Stimulated activated CD8-positive, alpha-beta memory T cell treated with anti-CD3 and anti-CD28 coated beads, Interleukin-12 subunit alpha, Interleukin-12 subunit beta, amount 100 ng/mL, for 4 hours (primary cell): ENCODE measurements at places on chromosomes 12 and 14.

DNA sequence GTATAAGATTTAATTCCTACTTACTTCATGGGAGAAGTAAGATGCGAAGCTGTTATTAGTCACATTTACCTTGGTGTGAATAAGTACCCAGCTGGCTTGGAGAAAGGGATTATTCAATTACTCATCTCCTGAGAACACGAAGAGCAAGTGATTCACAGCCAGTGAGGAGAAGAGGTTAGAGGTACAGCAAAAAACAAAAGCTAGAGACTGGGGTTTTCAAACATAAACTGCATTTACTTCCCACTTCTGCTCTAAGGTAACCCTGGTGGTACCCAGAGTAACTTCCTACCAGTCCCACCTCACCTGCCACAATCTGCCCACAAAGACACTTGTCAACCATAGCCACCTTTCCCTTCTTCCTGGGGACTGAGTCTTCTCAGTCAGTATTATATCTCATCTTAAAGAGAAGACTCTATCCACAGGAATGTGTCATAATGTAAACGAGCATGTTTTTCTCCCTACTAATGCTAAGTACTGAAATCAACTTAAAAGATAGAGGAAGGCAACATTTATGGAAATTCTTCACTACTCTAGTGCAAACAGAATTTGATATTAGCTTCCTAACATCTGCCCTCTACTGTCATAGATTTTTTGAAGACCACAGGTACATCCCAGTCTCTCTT is 6.0 kb upstream of the IL22 start:
- DNase-seq: no peak

DNA sequence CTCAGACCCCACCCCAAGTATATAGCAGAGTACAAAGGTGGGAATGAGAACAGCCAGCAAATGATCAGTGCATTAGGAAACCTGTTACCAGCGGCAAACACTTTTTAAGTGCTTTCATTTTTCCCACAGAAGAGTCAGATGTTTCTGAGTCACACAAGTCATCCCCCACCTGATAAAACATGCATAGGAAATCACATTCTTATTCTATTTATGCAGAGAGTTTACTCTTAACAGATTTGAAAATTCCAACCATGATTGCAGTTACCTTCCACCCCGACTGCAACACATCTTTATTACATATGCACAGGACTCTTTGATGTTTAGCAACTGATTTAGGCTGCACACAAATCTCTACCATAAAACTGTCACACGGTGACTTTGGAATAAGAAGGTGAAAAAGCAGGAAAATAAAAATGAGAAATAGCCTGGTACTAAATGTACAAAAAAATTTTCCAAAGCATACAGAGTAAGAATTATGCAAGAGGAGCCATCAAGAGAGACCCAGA is 236.4 kb downstream of the PAWR start:
- no peak for DNase-seq

DNA sequence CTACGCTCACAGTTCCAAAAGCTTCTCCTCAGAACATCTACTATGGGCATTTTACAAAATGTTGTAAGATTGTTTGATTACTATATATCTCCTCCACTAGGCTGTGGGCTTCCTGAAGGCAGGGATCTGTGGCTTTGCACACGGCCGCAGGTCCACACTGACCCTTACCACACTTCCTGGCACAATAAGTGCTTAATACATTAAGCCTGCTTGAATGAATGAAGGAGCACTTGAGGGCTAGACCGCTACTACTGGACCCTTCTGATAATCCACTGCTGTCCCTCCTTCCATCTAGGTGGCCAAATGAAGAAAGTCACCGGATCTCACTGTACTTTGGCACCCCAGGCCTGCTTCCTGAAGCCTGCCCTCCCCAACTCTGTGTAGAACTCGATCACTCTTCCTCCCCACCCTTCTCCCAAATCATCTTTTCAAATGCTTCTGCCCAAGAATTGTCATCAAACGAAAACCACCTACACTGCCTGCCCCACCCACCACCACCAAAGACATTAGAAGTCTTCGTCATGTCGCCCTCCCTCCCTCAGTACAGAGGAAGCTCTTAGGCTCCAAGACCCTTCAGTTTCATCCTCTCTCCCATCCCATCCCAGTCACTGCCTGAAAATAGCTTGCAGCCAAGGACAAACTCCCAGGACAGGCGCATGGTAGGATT is 596 bp upstream of the ZBTB39 start:
- no peak for DNase-seq

DNA sequence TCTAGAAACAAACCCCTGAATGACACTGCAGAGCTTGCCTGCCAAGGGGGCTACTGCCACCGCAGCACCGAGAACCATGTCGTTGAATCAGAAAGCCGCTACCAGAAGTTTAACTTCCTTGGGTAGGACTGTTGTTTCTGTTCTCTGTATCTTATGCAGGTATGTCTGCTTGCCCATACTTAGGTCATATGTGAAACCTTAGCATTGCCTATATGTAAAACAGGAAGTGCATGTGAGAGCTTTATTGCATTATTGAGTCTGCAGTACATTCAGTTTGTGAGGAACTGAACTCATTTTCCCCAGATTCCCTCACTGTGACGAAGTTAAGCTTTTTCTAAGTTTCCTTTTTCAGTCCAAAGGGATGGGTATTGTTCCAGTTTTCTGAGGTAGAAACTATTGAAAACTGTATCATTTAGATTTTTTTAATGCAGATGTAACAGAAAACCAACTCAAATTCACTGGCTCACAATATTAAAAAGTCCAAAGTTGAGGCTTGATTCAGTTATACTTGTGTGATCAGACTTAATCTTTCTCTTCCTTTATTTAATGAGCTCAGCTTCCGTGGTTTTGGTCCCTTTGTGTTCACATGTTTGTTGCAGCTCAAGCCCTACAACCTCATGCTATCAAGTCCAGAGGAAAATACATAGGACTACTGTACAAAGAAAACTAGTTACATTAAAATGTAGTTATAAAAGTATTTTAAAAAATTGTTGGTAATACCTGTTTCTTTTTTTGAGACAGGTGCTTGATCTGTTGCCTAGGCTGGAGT is 6.9 kb downstream of the FBXO34 start:
- no peak for DNase-seq

- DNase-seq: no peak
Observed at GRCh38 chr14:104147346-104148125, 9.1 kb downstream of the KIF26A start.

DNA sequence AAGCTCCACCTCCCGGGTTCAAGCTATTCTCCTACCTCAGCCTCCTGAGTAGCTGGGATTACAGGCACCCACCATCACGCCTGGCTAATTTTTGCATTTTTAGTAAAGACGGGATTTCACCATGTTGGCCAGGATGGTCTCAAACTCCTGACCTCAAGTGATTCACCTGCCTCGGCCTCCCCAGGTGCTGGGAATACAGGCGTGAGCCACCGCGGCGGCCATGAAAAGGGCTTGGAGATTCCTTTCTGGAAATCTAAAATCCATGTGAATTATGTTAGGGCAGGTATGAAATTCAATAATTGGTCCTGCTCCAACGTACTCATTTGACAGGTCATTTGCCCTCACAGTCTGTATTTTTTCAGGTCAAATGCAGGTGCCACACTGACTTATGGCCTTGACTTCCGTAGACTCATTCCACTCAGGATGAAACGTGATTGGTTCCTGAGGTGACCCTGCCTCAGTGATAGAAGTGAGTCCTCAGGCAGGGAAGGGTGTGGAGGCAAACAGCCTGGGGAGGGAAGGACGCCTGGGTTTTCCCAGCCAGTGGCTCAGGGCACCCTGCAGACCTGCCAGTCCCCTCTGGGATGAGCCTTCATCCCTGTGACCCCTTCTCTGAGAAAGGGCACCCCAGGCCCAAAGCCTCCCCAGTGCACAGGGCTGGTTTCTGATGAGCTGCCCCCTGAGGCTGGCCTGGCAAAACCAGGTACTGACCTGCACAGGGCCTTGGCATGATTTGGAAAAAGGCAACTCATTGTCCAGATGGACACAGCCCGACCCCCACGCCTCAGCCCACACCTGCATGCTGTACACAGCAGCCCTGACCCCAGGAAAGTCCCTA is 48.7 kb downstream of the PSMA6 start:
- DNase-seq: no peak

- no peak for DNase-seq
Observed at GRCh38 chr12:10466311-10466710, 13.1 kb upstream of the KLRC1 start.

DNA sequence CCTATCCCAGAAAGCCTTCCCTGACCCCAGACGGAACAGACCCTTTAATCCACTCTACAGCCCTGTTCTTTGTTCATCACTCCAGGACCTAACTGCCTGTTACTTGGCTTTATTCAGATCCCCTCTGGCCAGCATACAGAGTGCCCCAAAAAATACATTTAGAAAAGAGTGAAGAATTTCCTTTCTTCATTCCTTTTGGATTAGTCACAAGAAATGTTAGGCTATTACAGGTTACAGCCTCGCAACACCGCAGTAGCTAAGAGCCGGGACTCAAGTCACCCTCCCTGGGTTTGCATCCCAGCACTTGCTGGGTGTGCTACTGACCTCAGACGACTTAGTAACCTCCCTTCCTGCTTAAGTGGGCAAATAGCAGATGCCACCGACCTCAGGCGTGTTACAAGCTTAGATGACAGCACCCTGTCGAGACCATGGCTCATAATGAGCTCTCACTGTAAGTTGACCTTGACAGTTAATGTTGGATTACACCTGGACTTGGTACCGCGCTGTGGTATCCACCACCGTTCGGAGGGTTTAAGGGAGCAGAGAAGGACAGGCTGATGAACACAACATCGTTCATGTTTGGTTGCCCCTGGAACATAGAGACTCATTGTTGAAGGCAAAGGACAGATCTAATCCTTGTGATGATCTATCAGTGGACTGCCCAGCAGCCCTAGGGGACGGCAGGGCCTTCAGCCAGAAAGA is 12.9 kb downstream of the GLRX5 start:
- DNase-seq: no peak

DNA sequence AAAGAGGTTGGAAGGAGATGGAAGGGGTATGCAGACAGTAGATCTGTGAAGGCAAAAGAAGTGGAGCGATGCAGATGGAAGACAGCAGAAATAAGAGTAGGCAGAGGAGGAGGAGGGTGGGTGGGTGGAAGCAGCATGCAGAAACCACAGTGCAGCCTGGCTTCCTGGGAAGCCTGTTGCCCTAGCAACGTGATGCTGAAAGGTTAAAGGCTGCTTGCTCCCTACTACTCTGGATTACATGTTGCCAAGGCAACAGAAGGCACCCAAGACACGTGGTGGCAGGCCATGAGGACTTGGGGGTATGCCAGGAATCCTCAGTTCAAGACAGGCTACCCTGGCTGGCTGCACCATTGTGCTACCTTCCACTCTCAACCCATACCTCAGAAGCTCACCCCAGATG is 129.6 kb downstream of the GRIN2B start:
- no peak for DNase-seq

DNA sequence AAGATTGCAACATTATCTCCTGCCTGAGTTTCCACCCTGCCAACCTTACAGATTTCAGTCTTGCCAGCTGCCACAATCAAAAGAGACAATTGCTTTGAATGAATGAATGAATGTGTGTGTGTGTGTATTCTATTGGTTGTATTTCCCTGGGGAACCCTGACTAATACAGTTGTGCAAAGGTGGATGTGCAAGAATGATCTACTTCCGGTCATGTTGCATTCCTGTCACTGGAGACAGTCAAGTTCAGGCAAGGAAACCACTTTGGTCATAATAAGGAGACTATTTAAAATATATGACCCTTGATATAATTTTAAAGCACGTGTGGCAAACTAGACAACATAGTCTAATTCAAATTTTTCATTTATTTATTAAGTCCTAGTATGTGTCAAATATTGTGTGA is 13.1 kb downstream of the RERG start:
- DNase-seq: no peak

DNA sequence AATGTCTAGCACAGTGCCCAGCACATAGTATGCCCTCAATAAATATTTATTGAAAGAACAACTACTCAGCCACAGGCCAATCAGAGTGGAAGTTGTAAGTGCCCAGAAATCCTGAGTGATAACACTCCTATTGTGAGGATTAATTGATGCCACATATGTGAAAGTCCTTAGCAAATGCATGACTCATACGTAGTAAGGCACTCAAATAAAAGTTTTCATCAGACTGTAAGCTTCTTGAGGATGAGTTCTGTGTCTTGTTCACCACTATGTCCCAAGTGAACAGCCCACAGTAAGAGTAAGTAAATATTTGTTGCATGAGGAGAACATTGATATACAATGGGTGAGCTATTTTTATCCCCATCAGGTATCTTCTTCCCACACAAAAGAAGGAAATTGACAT is 24.7 kb upstream of the ANO6 start:
- no peak for DNase-seq

GRCh38 chr12:46160981-46161690 is 107.7 kb downstream of the SLC38A1 start:
- DNase-seq: no peak

DNA sequence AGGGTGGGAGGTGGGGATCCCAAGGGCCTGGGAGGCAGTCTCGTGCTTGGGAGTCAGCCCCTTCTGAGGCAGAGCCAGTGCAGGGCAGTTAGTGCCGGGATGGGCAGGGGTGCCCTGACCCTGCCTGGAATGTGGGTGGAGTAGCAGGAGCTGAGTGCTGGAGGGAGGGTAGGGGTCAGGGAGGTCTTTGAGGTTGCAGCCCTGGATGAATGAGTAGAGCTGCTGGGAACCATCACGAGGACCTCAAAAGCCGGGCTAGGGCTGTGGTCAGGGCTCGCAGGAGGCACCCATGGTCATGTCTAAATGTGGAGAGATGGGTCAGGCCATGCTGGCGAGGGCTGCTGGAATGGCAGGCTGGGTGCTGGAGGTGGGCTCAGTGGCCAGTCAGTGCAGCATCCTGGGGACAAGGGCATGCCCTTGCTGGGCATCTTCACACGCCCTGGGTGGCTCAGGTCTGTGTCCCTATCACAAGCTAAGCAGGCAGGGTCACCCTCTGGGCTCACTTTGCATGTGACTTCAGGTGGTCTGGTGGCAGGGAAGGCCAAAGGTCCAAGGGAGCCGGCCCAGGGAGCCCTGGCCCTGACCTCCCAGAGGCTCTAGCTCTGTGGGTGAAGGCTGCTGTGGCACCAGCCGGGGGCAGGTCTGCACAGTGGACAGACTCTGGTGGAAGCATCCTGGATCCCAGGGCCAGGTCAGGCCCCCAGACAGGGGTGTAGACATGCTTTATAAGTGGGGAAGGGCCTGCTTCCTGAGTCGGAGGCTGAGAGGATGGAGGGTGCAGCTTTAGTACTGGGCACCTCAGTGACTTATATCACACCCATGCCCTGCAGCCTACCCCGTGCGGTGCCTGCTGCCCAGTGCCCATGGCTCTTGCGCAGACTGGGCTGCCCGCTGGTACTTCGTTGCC is 24.5 kb downstream of the PAPLN start:
- no peak for DNase-seq

- no peak for DNase-seq
Observed at GRCh38 chr12:42118136-42118879, 26.4 kb downstream of the GXYLT1 start.
